ENCODE measurements at places on chromosomes 2 and 18. TPM values are rescaled to one million over a fixed set of nuclear protein-coding genes. Genes with fewer than 3 reads are reported as not detected.

DNA sequence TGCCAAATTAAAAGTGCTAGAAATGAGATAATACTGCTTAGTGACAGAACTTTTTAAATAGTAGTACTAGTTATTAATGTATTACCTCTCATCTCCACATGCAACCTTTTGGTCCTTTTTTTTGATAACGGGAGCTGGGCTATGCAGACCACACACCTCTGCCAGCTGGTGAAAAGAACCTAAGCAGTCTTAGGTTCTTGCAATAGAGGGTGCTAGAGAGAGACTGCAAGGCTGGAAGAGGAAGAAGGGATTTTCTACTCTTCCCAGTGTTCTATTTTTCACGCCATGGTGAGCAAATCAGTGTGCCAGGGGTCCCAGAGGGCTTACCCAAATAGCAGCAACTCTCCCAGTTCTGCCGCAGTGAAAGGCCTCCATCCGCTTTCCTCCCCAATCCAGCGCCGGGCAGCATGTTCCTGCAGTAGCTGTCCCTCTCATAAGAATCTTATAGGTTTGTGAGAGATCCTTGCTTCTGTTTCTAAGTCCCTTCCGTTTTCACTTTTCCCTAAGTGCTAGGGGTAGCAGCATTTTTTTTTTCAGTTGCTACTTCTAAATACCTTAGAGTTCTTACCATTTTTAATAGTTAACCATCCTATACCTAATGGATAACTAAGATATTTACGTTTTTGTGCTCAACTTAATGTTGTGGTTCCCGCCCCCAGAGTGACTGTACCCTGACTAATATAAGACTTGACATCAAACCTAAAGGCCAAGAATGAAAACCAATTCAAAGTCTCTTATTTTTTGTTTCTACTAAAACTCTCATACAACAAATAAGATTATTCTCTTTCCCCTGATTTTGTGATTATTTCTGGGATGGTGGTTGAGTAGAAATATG, 69.4 kb upstream of the UBE2E3 start:
- no peak for DNase-seq

The SGPP2 gene
- polyA plus RNA-seq, result 2.5 TPM

GRCh38 chr2:105005181-105005951, 32.5 kb upstream of the MRPS9 start:
- DNase-seq, result no peak

- DNase-seq, result no peak
Observed at GRCh38 chr18:5155218-5155906, 41.7 kb downstream of the AKAIN1 start.

- DNase-seq, result no peak
Observed at GRCh38 chr2:205701509-205701908, 19.2 kb downstream of the NRP2 start.

DNA sequence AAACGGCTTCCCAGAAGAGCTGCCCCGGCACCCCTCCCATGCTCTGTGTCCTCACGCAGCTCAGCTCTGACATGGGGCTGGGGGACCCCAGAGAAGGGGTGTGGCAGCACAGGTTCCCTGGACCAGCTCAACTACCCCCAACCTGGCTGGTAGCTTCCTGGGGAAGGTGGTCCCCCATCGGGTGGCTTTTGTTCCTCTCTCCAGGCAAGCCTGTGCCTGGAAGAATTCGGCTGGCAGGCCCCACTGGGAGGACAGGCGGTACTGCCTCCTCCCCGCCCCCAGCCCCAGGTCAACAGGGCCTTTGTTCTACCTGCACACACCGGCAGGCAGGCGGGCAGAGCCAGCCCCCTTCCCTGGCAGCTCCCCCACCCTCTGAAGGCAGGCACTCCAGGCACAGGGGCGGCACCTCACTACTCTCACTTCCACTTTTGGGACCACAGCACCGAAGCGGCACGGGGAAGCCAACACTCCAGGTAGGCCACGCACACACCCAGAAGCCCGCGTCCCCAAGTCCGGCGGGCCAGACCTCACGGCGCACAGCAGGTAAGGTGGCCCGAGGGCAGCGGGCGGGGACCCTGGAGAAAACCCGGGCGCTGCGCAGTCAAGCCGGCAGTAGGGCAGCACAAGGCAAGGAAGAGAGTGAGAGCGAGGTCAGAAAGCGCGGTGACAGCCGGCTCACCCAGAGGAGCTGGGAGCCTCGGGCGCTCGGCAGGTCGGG, 1.3 kb downstream of the HS6ST1 start:
- no peak for DNase-seq

DNA sequence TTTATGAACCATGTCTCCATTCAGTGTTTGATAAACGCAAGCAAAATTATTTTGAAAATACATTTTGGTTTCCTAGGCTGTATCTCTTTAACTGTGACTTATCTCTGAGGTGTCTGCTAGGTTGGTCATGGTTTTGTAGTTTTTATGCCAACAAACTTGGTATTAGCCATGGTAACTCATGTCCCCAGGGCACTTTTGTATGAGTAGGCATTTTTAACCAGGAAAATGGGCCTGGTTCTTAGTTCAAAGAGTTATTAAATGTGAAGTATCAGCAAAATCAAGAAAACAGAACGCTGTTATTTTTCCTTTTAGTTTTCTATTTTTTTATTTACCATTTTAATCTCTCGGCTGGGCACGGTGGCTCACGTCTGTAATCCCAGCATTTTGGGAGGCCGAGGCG, 179.3 kb upstream of the LHCGR start:
- no peak for DNase-seq

The SLC23A3 gene
- 24.8 TPM for polyA plus RNA-seq

The PARD3B gene
- 38.8 TPM for polyA plus RNA-seq

The SLC4A5 gene
- polyA plus RNA-seq, result 1.5 TPM
